Stimulated activated CD4-positive, alpha-beta T cell treated with anti-CD3 and anti-CD28 coated beads, Interleukin-4, amount 100 ng/mL, for 4 hours (primary cell): ENCODE measurements at places on chromosomes 3 and 15.

DNA sequence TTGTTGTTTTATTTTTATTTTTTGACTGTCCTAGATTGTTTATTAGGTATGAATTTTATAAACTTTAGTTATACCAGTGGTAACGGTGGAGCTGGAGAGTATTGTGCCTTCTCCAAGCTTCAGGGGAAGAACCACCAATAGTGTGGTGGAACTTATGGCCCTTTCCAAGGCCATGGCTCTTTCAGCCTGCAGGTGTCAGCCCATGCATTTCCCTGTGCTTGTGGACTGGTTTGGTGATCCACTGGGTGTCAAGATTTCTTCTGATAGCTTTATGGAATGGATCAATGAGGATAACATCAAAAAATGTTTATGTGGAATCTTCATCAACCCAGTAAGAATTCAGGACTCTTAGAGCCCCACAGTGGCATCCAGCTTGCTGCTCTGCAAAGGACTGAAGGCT, 19.2 kb upstream of the SCAMP5 start:
- DNase-seq: no peak

- peak; percentile 48 for DNase-seq
Observed at GRCh38 chr15:91271565-91272153, 171.6 kb downstream of the SV2B start.

GRCh38 chr15:68843425-68844311, 23.0 kb upstream of the ANP32A start:
- DNase-seq: peak; percentile 35

DNA sequence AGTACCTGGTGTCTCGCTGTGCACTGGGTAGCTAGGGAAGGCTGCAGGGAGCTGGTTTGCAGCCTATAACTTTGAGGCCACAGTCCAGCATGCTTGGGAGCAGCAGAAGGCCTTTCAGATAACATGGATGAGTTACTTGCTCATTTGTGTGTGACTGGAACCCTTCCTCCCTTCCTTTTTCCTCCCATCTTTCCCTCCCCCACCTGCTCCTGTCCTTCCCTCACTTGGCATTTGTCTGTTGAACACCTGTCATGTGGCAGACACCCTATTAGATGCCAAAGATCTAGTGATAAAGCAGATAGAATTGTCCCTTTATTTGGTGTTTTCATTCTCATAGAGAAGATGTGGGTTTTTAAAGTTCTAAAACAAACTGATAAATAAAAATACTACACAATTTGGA, 71.6 kb downstream of the LRTM1 start:
- no peak for DNase-seq

DNA sequence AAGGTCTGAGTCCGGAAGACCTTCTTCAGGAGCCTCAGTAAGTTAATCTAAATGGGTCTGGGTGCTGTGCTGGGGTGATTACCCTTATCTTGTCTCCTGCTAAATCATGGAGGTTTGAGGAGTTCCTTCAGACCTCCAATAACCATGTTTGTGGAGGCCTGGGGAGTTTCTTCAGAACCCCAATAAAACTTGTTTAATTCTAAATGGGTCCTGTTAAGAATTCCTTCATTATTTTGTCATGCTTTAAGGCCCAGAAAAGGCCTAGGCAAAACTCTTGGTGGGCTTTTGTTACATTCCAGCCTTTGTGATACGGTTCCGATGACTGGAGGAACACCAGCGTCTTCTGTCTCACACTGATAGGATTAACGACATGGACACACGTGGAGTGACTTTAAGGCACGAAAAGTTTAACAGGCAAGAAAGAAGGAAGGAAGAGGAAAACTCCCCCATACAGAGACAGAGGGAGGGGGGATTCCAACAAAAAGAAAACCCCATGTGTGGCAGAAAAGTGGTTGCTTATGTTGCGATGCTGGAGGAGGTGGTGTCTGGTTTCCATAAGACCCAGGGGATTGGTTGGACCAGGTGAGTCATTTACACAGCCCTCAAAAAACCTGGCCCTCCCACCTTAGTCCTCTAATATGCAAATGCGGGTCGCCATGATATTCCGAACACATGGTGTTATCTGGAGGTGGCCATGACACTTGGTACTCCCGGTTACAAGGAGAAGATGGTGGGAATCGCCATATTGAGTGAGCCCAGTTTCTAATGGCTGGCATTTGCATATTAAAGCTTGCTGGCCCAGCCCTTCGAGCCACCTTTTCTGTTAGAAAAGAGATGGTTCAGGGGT, 72.6 kb upstream of the MFGE8 start:
- DNase-seq: no peak

DNA sequence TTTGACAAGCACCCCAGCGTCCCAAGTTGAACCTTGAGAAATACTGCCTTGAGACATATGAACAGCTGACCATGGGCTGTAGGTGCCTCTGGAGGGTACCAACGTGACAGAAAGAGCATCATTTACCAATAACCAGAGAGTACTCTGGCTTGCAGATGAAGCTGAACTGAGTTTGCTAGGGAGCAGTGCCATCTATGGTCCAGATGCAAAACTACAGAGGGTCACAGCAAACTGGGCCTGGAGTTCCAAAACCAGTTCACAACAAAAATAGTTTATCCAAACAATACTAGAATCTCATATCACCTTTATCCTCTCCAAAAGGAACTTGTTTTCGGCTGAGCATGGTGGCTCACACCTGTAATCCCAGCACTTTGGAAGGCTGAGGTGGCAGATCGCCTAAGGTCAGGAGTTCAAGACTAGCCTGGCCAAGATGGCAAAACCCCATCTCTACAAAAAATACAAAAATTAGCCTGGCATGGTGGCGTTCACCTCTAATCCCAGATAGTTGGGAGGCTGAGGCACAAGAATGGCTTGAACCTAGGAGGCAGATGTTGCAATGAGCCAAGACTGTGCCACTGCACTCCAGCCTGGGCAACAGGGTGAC, 69.3 kb downstream of the CHAC1 start:
- peak; percentile 12 for DNase-seq

- DNase-seq: no peak
Observed at GRCh38 chr3:129063841-129064482, 3.4 kb downstream of the GP9 start.

GRCh38 chr3:150410311-150411105, 2.4 kb downstream of the TSC22D2 start:
- DNase-seq: no peak

DNA sequence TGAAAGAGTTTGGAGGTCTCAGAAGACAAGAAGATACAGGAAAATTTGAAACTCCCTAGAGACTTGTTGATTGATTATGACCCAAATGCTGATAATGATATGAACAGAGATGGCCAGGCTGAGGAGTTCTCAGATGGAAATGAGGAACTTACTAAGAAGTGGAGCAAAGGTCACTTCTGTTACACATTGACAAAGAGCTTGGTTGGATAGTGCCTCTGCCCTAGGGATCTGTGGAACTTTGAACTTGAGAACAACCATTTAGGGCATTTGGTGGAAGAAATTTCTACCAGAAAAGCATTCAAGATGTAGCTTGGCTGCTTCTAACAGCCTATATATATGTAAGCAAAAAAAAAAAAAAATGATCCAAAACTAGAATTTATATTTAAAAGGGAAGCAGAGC, 48.9 kb upstream of the NAALADL2 start:
- no peak for DNase-seq

DNA sequence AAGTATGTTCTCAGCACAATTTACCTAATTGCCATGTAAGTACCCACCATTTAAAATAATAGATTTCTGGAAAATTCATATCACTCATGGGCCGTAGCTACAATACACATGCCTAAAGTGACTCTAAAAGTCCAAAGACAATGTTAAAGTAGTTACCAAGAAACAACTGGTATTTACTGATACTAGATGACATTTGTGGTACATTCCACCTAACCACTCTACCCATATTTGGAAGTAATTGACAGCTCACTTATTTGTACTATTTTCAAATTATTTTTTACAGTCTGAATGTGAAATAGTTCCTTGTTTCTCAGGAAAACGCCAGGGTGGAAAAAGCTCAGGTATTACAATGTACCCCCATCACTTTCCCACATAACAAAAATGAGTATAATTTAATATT, 573.0 kb downstream of the MECOM start:
- no peak for DNase-seq

DNA sequence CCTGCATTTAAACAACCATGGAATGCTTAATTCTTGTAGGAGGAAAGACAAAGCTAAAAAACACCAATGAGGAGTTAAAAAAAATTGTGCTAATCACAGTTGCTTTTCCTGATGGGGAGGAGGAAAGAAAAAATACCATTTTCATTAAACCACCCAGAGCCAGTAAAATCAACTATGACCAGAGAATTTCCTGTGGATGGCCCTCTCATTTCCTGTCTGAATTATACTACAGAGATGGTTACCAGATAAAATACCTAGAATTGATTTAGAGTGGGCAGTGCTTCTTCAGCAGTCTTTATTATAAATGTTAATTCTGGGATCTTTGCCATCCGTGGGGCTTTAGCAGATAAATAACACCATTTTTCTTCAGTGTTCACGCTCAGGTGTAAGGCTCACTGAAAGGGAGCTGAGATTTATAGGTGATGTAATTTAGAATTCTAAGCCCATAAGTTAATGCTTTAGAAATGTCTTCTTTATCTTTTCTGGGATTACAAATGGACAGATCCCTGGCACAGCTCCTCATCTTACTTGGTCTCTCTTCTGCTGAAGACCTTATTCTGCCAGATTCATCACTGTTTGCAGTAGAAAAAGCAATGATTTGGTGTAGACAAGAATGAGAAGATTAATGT, 37.9 kb downstream of the RETNLB start:
- no peak for DNase-seq

DNA sequence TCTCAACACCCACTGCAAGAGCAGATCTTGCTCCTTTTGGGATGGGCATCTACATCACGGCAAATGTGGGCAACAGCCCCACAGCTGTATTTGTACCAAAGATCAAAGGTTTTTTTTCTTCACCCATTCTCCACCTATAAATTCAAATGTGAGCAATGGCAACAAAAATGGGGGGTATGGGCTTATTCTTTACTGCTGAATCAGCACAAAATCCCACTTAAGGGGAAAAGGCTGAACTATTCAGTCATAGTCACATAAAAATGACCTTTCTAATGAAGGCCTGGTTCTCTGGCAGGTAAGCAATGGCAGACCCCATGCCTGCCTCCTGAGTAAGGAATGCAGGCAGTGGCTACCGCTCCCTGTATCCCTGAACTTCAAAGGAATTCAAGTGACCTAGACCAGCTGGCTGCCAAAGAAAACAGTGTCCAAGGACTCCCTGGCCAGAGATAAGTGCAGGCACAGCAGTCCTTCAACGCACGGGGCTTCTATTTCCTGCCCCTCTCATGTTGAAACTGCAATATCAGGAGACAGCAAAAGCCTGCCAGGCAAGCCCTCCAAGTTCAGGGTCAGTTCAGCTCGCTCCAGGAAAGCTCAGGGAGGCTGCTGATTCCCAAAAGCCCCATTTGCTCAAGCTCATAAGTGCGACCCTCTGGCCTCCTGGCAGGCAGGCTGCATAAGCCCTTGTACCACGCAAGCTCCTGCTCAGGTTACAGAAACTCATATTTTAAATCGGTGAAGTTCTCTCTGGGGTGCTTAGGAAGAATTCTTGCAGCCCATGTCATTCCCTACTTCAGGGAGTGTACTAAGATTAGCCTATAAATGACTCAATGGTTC, 134.1 kb downstream of the PDZRN3 start:
- DNase-seq: no peak

DNA sequence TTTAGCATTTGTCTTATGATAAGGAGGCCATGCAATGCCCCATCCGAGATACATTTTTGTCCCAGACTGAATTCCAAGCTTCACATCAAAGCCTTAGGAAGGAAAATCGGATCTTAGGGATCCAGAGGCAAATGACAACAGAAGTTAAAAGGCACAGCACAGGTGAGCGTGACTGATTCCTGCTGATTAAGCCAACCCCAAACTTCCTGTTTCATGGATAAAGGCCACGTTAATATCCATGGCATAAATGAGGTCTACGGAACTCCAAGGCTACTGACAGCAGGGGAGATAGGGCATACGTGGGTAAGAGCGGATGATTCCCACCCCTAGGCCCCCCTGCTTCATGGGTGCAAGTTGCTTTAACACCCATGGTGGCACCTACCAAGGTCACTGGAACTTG, 471.6 kb downstream of the FHIT start:
- DNase-seq: no peak

- DNase-seq: no peak
Observed at GRCh38 chr3:15384510-15385237, 42.7 kb downstream of the METTL6 start.

DNA sequence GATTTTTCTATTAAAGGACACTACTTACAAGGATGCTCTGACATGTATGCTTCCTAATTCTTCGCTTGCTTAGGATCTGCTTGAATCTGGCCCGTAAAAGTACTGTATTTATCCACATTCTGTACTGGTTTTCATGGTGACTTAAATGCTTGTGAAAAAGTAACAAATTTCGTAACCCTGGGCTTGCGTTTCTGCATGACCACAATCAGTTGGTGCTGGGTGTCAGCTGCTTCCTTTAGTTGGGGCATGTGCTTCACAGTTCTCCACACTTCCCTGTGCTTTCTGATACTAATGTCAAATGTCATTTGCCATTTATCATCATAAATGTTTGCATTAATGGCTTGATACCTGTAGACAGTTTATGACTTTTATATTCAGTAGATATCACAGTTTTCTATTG, 218.4 kb upstream of the MLF1 start:
- no peak for DNase-seq

GRCh38 chr15:101026656-101027272, 107.6 kb downstream of the LRRK1 start:
- DNase-seq: no peak

GRCh38 chr3:196620161-196620604, 19.3 kb upstream of the NRROS start:
- DNase-seq: no peak

GRCh38 chr15:89149501-89150101, 61.3 kb downstream of the ABHD2 start:
- DNase-seq: no peak

DNA sequence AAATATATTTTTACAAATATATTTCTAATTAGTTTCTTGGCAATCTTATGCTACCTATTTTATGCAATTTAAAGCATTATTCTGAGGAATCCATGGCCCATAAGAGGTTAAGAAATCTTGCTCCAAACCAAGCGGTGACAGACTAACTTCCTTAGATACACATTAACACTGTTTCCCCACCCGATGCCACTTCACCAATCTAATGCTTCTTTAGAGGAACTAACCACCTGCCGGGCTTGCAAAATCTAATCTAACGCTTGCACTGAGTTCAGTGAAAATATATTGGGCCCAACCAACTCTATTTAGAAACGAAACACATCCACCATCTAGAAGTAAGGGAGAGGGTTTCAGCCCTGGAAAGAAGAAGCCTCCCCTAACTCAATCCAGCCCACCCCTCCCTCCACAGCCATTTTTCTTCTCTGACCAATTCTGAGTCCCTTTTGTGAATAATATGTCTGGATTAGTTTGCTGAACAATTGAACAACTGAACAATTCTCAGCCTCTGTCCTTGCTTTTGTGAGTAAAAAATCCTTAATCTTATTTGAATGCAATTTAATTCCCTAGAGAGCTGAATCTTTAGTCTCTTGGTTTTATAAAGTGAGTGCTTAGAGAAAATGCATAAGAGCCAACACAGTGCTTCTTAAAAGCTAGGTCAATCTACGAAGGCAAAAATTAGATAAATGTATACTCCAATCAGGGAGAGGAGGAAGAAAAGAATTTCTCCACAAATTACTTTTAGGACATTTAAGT, 150.4 kb upstream of the ADAMTS9 start:
- DNase-seq: no peak

GRCh38 chr3:94036909-94037507, 8.6 kb upstream of the STX19 start:
- DNase-seq: no peak
